ENCODE measurements at places on chromosomes 13 and 19.

DNA sequence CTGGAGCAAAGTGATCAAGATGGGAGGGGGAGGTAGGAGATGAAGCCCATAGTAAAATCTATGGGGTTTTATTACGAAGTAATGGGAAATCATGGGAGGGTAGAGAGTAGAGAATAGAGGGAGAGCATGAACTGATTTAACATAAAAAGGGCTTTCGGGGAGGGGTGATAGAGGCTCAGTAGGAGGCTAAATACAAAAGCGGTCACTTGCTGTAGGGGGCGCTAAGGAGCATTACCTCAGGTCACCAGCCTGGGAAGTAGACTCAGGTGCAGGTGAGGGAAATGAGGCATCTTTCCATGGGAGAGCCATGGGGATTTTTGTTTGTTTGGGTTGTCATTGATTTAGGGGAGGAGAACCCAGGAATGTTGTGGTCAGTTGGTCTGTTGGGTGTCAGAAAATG lies 14.1 kb downstream of the KRTDAP start:
- no peak for DNase-seq

DNA sequence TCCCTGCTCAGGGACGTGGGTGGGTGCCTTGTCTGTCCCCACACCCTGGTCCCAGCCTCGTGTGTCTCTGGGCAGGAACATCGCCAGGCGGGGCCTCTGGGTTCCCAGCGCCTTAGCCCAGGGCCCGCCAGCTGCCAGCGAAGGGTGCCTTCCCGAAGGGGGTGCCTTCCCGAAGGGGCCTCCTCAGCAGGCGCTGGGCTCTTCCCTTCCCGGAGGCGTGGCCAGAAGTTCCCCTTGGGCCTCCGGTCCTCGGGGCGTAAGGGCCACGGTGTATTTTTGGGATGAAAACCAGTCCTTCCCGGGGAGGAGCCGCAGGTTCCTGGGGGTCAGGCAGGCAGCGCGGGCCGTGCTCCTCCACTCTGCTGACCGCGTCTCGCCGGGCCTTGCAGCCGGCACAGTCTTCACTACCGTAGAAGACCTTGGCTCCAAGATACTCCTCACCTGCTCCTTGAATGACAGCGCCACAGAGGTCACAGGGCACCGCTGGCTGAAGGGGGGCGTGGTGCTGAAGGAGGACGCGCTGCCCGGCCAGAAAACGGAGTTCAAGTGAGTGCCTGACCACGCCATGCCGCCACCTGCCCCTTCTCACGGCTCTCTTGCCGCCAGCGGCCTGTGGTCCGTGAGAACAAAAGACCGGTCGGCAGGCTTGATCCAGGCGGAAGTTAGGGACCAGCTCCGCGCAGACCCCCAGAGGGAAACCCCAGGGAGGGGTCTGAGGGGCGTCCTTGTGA lies 6.9 kb downstream of the BSG start:
- no peak for DNase-seq

GRCh38 chr13:83248751-83249150 lies 633.5 kb downstream of the SLITRK1 start:
- no peak for DNase-seq

DNA sequence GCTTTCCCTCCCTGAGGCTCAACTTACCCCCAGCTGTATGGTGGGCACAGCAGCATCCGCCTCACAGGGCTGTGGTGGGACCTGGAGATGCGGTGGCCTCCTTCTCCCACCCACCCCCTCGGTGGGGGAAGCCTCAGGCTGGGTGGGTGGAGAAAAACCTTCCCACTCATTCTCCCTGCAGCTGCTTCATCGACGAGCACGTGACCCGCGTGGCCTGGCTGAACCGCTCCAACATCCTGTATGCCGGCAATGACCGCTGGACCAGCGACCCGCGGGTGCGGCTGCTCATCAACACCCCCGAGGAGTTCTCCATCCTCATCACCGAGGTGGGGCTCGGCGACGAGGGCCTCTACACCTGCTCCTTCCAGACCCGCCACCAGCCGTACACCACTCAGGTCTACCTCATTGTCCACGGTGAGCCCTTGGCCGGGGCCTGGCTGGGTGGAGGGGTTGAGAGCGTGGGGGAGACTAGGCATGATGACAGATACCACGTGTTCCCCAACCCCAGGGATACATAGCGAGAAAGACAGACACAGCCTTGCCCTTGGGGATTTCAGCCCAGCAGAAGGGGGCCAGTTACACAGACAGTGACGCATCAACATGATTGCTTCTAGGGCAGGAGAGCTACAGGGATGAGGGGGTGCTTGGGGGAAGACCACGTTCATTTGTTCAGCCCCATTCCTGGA lies 12.2 kb downstream of the IGLON5 start:
- DNase-seq = no peak

DNA sequence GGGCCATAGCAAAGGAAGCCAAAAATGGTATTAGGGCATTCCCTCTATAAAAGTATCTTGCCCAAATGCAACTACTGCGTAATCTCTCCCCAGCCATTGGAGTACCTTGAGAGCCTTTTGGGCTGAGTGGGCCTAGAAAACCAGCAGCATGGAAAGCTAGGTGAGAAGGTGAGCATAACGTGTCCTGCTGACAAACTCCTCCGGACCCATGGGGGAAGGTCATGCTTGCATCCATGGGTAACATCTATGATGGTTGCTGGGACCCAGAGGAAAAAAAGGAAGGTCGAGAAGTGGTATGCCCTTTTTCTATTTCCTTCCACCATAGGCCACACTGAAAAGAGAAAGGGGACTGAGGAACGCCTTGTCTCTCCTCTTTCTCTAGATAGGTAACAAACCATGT lies 57.4 kb downstream of the ZNF728 start:
- no peak for DNase-seq
